ENCODE measurements at places on chromosomes 12 and 14.

GRCh38 chr12:129401572-129401971 lies 502.3 kb downstream of the TMEM132D start:
- no peak for DNase-seq

DNA sequence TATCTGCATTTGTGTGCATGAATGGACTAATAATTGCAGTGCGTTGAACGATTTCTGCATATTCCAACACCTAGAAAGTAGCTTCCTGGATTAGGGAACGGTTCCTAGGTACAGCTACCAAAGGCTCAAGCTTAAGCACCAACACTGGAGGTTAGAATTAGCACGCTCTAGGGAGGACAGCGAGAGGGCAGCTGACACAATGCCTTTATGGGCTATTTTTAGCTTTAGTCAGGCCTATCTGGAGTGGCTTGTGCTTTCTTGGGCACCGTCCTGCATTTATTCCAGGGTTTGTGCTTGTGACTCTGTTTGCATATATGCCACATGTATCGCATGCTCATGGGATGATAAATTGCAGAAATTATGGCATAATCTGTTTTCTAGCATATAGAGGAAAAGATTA lies 13.7 kb downstream of the ETV6 start:
- DNase-seq: no peak

DNA sequence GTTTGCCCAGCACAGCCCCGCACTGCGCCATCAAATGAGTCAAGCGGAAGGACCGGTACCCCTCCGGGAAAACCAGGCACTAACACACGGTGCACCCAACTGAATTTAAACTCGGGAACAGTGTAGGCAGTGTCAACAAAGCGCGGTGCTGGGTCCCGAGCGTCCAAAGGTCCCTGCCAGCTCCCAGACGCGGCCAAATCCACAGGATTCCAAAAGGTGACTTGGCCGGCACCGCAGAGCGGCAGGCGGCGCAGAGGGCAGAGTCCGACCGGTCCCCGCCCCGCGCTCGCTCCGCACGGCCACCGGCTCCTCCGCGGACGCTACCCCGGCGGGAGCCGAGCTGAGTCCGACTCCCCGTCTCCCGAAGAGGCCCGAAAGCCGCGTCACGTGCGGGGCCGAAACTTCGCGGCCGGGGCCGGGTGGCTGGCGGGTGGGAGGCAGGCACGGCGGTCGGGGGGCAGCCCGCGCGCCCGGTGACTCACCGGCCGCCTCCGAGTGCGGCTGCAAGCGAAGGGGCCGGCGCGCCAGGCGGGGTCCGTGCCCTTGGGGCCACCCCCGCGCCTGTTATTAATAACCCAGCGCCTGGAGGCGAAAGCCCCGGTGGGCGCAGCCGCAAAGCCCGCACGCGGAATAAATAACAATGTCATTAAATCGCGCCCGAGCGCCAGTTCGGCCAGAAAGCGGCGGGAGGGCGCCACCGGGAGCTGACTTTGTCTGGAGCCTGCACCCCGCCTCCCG lies 863 bp downstream of the DENND5B start:
- DNase-seq: no peak

DNA sequence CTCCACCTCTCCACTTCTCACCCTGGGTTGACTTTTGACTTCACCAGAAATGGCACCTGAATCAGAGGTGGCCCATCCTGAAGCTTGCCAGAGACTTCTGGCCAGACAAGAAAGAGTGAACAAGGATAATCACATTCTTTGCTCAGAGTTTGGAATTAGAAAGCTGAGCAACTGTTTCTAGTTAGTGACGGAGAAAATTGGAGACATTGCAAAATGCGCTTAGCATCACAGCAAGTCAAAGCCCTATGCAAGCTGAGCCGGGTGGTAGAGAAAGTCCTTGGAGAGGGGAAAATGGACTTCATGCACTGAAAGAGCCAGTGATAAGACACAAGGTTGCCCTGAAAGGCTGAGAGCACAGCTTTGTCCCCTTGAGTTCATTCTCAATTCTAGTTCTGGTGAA lies 161.8 kb downstream of the PAH start:
- DNase-seq: no peak

DNA sequence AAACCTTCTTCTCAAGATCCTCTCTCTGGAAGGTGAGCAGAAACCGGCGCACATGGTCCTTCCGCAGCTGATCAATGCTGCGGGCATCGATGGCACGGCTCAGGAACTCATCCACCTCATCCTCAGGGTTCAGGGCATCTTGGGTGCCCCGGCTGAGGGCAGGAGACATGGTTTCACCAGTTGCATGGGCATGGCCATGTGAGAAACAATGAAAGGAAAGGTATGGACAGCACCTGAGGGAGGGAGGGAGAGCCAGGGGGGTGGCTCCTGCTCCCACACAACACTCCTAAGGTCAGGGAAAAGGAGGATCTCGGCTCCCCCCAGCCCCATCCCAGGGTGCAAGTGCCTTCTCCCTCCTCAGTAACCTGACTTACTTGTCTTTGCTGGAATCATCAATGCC lies 13.6 kb downstream of the ADCY6 start:
- DNase-seq: no peak

All from cortex of kidney (tissue), 1 donor.